ENCODE measurements at places on chromosomes 6 and 20.

DNA sequence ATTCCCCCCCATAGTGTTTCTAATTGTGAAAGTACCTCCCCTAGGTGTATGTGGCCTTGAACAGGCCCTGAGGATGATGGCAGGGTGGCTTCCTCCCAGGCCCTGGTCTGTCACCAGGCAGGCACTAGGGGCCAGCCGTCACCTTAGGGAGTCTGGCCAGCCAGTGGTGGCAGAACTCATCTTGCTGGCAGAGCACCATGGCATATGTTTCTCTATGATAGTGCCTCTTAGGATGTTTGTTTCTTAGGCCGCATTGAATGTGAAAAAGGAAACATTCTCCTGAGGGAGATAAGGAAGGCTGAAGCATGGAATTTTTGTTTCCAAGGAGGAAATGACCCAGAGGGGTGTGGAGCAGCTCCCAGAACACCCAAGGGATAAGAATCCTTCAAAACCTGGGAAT is 45.2 kb upstream of the KLHL31 start:
- no peak for DNase-seq

DNA sequence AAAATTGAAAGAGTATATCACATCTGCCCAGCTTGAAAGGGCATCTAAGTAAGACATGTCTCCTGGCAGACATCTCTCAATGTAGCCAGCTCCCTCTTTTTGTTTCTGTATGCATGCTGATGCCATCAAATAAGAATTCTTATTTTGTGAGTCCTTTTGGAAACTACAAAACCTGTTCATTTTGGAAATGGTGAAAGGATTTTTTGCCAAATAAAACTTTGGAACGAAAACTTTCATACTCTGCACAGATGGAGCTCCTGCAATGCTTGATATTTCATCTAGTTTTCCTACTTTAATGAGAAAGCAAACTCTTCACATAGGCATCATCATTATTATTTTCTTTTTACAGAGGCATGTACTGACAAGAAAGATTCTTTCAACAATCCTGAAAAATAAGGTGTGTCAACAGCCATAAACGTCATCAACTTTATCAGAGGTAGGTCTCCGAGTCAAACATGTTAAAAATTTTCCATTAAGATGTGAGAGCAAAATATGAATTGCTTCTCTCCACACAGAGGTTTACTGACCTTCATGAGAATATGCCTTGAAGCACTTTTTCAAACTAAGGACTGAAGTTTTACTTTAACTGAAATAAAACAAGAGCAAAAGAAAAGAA is 26.2 kb upstream of the CMTR1 start:
- DNase-seq: no peak

DNA sequence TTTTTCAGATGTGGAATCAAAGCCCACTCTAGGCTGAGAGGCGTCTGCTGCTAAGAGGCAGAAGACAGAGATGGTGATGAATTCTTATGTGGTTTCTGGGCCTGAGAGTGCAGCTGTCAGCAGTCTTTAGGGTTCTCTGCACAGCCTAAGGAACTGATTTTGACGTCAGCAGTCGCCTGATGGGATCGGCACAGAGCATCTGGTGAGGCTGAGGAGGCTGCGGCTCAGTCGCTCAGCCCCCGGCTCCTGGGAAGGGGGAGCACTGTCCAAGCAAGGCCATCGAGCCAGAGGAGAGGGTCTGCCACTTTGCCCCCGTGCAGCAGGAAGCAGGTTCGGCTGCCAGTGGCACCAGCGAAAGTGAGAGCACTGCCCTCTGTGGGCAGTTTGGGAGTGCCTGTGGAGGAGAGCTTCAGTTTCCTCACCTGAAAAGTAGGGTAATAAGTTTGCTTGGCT is 92.5 kb downstream of the TCP11 start:
- DNase-seq: peak; percentile 16

- no peak for DNase-seq
Observed at GRCh38 chr6:132122871-132123270, 171.7 kb upstream of the CCN2 start.

DNA sequence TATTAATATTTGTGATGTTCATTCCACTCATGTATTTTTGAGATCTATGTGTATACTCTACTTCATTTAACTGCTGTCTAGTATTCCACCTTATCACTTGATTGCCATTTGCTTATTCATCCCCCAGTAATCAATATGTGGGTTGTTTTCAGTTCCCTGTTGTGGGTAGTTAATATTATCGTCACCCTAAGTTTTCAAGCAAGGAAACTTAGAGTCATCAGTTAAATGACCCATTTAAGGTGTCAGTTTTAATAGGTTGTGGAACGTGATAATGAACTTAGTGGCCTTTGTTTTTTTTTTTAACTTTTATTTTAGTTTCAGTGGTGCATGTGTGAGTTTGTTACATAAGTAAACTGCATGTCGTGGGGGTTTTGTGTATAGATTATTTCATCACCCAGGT is 90.3 kb downstream of the SLC24A3 start:
- no peak for DNase-seq

- no peak for DNase-seq
Observed at GRCh38 chr20:32555584-32555983, 29.5 kb downstream of the NOL4L start.

- DNase-seq: no peak
Observed at GRCh38 chr6:131979515-131980337, 28.6 kb upstream of the CCN2 start.

GRCh38 chr6:38438097-38438496 is 201.6 kb downstream of the BTBD9 start:
- DNase-seq: no peak

- no peak for DNase-seq
Observed at GRCh38 chr20:32460683-32461320, 102.7 kb downstream of the ASXL1 start.

- no peak for DNase-seq
Observed at GRCh38 chr6:8177721-8178120, 75.4 kb upstream of the EEF1E1 start.

GRCh38 chr6:106757267-106757666 is 127.9 kb downstream of the QRSL1 start:
- DNase-seq: no peak

GRCh38 chr6:69791065-69791471 is 5.7 kb downstream of the LMBRD1 start:
- DNase-seq: no peak

GRCh38 chr6:88538130-88538706 is 372.1 kb upstream of the CNR1 start:
- DNase-seq: no peak

DNA sequence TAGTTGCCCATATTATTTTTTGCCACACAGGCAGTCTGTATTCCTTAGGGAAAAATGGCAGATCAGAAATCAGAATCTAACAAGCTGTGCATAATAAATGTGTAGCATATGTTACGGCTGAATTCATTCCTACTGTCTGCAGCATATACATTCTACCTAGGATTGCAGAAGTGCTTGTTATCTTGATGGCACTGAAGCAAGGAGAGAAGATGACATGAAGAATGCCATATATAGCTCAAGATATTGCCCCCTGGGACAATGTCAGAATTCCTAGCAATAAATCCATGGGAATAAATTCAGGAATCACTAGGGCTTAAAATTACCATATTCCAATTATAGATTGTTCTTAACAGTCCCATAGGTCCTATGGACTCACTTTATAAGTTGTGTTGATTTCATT is 293.0 kb upstream of the CNR1 start:
- no peak for DNase-seq

DNA sequence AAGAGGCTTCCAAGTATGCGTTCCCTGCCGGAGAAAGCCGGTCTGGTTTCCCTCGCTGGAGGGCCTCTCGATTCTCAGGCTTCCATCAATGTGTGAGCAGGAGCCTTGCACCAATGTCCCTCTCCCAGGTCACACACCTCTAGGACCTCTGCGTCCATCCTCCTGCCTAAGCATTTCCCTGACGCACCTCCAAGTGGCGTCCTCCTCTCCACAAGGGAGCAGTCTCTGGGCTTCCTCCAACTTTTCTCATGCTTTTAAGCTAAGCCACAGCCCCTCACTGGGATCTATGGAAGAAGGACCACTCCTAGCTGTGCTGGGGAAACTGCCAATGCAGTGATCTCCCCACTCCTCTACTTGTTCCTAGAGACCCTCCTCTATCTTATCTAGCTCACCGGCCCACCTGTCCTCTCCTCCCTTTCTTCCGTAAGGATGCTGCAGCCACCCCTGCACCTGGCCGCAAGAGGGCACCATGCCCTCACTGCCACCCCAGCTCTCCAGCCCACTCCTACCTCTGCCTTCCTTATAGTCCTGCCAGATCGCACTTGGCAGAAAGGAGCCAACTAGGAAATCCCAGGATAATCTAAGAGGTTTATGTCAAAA is 258.7 kb downstream of the LRFN2 start:
- peak; percentile 7 for DNase-seq

GRCh38 chr20:35788796-35789195 is 17.0 kb downstream of the PHF20 start:
- DNase-seq: no peak

GRCh38 chr6:37802810-37803209 is 16.7 kb upstream of the ZFAND3 start:
- DNase-seq: no peak

DNA sequence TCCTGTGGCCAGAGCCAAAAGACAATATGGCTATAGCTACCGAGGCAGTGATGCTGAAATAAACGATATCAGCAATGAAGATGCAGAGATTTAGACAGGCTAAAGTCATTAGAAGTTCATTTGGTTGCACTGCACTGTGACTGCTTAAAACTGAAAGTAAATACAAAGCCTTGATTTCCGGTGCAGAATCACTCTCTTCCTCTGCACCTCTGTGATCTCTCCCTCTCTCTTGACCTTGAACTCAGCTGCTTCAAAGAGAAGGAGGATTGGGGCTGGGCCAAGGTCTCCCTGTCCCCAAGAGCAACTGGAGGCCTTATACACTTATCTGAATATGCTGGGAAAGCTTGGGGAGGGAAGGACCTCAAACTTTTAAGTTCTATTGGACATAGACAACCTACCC is 34.6 kb upstream of the SPACA1 start:
- DNase-seq: peak; percentile 29

- no peak for DNase-seq
Observed at GRCh38 chr20:41030061-41030460, 1.4 kb downstream of the TOP1 start.

- no peak for DNase-seq
Observed at GRCh38 chr6:125808060-125808459, 17.3 kb downstream of the NCOA7 start.

DNA sequence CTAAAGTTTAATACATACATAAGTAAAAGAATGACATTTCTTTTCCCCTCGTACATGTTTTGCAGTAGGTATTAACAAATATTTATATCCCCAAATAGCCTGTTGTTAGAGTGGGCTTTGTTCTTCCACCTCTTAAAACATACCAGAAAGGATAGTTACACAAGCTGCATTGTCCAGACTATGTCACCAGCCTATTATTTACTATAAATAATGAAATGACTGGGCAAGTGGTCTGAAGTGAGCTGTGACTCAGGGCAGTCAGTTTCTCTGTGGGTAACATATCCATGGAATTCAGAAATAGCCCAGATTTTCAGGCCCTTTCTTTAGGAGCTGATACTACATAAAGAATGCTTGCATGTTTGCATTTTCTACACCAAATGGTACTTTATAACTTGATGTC is 60.1 kb downstream of the FUT9 start:
- no peak for DNase-seq

GRCh38 chr6:83838727-83839126 is 14.4 kb upstream of the RIPPLY2 start:
- DNase-seq: no peak

GRCh38 chr6:61947311-61947947 is 338.6 kb downstream of the KHDRBS2 start:
- DNase-seq: no peak

DNA sequence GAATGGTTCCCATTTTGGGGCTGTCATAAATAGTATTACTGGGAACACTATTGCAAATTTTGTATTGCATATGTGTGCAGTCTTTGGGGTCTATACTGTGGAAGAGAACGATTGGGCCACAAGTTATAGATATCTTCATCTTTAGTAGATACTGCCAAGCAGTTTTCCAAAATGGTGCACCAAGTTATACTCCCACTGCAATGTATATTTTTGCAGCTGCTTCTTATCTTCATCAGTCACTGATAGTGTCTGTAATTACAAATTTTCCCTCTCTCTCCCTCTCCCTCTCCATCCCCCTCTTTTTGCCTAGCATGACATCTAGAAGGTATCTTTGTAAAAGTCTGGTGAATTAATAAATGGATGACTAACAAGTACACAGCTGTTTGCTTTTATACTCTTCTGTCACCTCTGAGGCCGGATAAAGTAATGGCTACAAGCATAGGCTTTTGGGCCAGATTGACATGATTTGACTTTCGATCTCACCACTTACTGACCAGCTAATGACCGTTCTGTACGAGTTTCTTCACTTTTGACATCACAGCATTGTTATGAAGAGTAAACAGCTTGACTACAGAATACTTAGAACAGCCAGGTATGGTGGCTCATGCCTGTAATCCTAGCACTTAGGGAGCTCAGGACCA is 113.3 kb upstream of the SLC2A12 start:
- no peak for DNase-seq

- DNase-seq: no peak
Observed at GRCh38 chr20:37457921-37458320, 63.1 kb upstream of the NNAT start.

GRCh38 chr6:128303870-128304269 is 216.5 kb downstream of the PTPRK start:
- no peak for DNase-seq

GRCh38 chr20:17443131-17443858 is 87.9 kb downstream of the BFSP1 start:
- DNase-seq: no peak

DNA sequence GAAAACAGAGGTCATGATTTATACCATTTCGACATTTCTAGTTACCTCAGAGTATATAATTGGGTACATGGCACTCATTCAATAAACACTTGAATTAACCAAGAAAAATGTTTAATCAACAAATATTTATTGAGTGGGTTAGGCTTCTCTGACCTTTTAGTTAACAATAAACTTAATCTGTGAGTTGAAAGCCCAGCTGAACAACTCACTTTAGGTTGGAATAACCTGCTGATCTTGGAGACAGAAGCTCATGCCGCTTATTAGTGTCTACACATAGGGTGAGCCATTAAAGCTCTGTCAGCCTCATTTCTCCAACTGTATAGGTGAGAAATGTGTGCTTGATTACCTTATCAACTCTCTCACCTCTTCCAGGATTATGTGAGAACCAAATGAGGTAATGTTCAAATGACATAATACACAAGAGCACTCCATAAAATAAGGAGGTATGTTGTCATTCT is 98.2 kb upstream of the DTNBP1 start:
- no peak for DNase-seq

DNA sequence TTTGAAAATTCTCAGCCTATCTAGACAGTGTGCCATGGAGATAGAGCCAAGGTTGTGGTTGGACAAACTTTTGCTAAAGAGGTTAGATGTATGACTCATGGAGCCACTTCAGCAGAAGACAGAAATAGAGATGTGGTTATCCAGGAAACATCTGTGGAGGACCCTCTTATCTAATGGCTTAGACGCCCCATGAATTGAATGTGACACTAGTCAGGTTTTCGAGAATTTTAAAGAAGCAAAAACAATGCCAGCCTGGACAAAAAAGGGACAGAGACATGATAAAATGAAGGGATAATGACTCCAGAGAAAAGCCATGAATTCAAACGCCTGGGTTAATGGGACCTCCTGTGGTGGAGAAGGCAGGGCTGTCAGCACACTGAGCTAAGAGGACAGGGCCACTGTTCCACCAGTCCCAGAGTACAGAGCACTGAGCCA is 280.5 kb downstream of the CLVS2 start:
- no peak for DNase-seq

Data from activated CD4-positive, alpha-beta T cell treated with anti-CD3 and anti-CD28 coated beads, Interleukin-2, amount 50 U/mL, for 16 hours (primary cell).